ENCODE measurements at places on chromosomes 1 and 21.

DNA sequence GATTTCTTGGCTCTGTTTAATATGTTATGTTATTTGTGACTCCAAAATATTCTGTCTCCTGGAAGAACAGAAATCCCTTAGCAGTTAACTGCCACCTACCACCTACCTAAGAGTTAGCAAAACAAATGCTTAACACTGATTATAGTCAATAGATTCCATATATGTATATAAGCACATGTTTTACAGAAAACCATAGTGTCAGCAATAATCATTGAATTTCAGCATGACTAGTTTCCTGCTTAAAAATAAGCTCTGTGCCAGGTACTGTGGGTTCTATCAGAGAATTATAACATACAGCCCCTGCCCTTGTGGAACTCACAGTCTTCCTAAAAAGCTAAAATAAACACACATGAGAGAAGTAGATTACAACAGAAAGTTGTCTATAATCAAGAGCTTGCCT is 561.9 kb upstream of the CAMK1G start:
- no peak for DNase-seq

- no peak for DNase-seq
Observed at GRCh38 chr1:223207293-223208066, 64.4 kb upstream of the TLR5 start.

- DNase-seq: no peak
Observed at GRCh38 chr1:176165573-176165972, 41.5 kb downstream of the COP1 start.

DNA sequence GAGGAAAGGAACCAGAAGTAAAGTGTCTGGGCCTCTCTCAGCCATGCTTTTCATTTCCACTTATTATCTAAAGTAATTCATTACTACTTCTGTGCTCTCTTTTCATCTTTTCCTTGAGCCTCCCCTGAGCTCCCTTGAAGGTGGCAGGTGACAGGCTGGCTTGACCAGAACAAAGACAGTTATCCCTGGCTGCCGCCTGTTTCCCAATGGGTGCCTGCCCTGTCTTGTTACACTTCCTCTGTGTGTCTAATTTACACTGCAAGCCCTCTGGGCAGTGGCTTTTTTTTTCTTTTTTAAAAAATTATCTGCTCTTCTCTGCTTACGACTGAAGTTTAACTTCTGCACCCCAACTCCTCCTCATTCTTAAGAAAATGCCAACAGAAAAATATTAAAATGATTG is 113.4 kb downstream of the NGF start:
- DNase-seq: no peak

DNA sequence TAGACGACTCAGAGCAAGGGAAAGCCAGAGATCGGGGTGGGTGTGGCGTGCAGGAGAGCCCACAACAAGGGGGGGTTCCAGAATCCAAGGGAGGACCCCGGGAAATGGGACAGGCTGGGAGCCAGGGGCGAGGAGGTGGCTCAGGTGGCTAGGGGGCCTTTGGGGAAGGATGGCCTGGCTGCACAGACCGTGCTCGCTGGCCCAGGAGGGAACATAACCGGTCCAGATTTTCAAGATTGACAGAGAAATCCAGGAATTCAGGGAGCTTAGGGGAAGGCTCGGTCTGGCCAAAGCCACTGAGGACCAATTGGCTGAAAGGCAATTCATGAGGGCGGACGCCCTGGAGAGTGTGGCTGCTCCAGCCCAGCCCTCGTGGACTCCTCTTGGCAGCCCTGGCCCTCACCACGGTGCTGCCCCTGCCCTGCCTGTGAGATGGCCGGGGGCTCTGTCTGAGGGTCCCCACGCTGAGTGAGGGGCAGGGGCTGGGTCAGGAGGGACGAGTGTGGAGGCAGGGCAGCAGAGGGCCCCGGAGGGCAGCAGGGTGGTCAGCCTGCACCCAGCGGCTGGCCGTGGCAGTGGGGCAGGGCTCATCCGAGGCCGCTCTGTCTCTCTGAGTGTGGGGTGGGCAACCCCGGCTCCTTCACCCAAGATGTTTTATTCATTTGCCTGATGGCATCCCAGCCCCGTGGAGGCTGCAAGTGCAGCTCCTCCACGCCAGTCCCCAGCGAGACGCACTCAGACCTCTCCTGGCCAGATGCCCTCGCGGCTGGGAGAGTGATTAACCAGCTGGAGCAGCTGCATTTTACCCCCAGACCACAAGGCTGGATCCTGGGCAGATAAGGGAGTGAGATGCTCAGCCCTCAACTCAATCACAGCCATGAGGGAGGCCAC is 5.6 kb upstream of the LRRC3 start:
- DNase-seq: no peak

DNA sequence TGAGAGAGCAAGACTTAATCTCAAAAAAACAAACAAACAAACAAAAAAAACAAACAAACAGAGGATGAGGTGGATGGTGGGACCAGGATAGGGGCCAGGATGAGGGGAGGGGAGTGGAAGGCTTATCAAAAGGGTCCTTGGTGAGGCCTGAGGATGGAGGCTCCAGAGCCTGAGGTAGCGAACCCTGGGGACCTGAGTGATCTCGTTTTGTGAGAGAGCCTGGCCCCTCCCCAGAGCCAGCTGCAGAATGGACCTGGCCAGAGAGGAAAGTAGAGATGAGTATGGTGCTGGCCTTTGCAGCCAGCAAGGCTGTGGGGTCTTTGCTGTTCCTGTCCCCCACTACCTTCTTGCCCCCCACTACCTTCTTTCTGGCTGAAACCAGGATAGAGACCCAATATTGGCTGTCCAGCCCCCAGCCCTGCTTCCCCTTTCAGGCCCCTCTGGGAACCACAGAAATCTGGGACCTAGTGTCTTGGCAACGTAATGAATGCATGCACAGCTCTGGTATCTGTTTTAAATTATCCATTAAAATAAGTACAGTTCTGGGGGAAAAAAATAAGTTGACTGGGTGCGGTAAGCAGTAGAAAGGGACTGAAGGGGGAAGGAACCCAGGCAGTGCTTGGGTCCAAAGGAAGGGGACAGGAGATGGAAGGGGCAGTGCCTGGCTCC is 1.1 kb upstream of the LMNA start:
- DNase-seq: no peak

- no peak for DNase-seq
Observed at GRCh38 chr1:156451505-156452160, 48.9 kb downstream of the MEF2D start.

- peak; percentile 49 for DNase-seq
Observed at GRCh38 chr1:235415008-235415904, 48.0 kb downstream of the TBCE start.

GRCh38 chr21:43797925-43798715 is 8.7 kb downstream of the RRP1 start:
- DNase-seq: no peak

- DNase-seq: no peak
Observed at GRCh38 chr1:68332041-68332440, 99.7 kb upstream of the WLS start.

DNA sequence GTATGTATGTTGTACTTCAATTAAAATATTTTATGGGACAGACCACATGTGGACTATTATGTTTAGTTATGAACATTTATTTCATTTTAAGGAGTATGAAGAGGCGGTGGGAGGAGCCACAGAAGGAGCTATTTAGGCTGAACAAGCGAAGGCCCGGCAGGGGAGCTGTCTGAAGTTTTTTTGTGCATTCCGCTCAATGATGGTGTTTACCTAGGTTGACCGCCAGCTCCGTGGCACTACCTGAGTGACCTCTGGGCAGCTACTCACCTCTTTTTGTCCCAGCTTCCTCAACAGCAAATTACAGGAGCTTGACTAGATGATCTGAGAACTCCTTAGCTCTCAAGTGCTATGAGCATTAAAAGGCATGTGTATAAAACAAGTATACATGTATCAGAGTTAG is 32.7 kb upstream of the C1orf198 start:
- DNase-seq: no peak

GRCh38 chr1:210917560-210918169 is 216.3 kb downstream of the KCNH1 start:
- no peak for DNase-seq

- no peak for DNase-seq
Observed at GRCh38 chr1:201282931-201283829, at the start of gene PKP1. Gene PKP1 (plus strand): TSS chr1:201283506. CDS start chr1:201283703, 197 bp downstream.

- no peak for DNase-seq
Observed at GRCh38 chr1:169873582-169874199, 20.0 kb downstream of the SCYL3 start.

GRCh38 chr1:238604357-238604756 is 713.6 kb upstream of the ZP4 start:
- DNase-seq: no peak

GRCh38 chr1:9594471-9595155 is 5.9 kb downstream of the TMEM201 start:
- no peak for DNase-seq

DNA sequence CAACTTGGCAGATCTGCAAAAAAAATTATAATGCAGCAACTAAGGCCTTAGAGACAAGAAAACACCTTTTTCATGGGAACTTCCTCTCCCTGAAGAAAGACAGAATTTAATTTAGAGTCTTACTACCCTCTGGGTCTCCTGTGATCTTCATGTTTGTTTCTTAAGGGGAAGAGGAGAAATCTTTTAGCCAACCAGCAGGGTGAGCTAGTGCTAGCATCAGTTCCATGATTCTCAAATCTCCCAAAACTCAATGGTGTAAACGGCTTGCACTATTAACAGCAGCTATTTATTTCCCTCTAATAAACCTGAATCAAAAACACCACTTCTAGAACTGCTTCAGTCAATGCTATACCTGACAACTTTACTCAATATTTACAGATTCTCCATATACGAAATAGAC is 3.8 kb downstream of the ZNF644 start:
- DNase-seq: no peak

Measured in NCI-H1436 (cell line).